Right kidney (tissue), 9 donors: ENCODE measurements at places on chromosomes 4 and X.

- DNase-seq = no peak
These were observed 976.2 kb downstream of the FSTL5 start for GRCh38 chr4:161187569-161187968.

- no peak for DNase-seq
These were observed 22.2 kb upstream of the SPARCL1 start for GRCh38 chr4:87551361-87551760.

GRCh38 chrX:85288992-85289723 is 45.4 kb downstream of the ZNF711 start:
- DNase-seq = no peak

DNA sequence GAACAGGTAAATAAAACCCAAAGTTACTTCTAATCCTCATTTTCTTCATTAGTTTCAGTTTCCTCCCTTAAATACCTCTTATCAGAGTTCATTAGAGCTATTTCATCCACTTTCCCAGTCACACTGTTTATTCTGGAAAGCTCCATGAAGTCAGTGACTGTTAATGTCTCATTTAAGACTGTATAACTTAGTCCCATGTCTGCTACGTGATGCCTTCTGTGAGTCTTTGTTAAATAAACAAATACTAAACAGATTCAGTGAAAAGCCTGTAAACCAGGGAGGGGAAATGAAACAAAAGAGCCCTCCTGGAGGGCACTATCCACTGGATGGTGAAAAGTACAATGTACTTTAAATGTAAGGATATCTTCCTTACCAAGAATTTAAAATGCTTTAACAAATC is 24.7 kb downstream of the ACE2 start:
- DNase-seq = no peak

GRCh38 chrX:20019672-20020365 is 29.0 kb upstream of the BCLAF3 start:
- no peak for DNase-seq

DNA sequence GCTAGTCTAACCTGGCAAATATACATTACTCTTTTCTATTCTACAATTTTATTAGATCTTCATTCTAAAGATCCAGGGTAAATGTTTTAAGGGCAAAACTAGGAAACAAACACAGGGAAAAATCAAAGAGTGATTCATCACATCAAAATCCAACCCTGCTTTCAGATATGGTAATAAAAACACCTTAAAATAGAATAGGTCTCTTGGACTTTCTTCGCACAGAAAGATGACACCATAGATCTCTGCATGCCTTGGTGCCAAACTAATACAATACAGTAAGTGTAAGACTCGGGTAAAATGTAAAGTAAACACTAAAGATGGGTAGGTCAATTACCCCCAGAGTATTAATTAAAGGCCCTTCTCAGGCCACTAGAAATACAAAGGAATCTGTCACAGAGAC is 34.2 kb downstream of the LDB2 start:
- DNase-seq = no peak

DNA sequence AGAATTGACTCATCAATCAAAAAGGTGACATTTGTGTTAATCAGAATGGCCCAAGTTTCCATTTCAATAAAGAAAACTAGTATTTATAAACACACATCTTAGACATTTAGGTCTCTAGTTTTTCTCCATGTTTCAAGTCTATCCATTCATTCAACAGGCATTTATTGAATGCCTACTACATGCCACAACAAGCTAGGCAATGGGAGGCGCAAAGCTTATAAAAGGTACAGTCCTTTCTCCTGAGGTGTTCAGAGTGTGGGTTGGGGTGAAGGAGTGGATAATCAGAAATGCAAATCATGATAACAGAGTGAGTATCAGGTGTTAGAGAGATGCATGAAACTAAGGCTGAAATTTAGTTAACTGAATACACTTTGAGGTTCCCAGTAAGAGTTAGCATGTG is 78.0 kb downstream of the HCCS start:
- DNase-seq = no peak

GRCh38 chrX:121000589-121000988 is 15.0 kb upstream of the CT47A1 start:
- no peak for DNase-seq
